ENCODE measurements at places on chromosomes 5 and 9.
A peak's percentile ranks its signal among the peaks of the same experiment; 100 is the strongest.

DNA sequence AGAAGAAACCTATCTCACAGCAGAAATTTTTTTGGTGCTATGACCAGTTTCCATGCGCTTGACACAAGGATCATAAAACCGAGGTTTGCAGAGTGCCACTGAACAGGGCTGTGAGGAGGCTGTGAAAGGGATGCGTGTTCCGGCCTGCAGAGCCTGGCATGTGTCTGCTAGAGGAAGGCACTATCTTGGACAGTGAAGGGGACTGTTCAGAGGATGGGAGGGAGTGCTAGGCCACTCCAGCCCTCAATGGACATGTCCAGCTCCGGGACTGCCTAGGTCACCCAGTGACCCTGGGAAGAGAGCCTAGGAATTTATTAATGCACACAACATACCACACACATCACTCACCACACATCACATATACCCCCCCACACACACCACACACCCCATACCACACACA lies 275.9 kb downstream of the GADD45G start:
- DNase-seq = no peak

DNA sequence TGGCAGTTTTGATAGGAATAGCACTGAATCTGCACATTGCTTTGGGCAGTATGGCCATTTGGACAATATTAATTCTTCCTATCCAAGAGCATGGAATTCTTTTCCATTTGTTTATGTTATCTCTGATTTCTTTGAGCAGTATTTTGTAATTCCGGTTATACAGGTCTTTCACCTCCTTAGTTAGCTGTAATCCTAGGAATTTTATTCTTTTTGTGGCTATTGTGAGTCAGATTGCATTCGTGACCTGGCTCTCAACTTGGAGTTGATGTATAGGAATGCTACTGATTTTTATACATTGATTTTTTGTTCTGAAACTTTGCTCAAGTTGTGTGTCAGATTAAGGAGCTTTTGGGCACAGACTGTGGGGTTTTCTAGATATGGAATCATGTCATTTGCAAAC lies 24.0 kb downstream of the TMEM161B start:
- DNase-seq = no peak

- no peak for DNase-seq
Measured at GRCh38 chr5:73369278-73369677, 79.3 kb downstream of the FOXD1 start.

DNA sequence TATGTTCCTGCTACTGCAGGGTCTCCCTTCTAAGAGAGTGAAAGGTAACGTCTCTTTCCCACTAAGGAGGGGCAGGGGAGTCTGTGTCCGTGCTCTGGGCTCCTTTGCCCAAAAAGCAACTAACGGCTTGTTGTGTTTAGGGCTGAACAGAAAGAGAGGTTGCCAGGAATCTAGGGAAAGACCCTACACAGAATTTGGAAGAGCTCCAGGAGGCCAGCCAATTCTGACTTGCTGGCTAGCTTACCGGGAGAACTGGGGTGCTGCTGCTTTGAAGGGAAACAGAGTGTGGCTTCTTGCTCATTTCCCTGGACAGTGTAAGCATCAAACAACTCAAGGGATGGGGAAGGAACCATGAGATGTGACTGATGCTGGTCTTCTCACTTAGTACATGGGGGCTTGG lies 176.1 kb downstream of the GADD45G start:
- DNase-seq = no peak

- peak; percentile 30 for DNase-seq
Measured at GRCh38 chr9:113178087-113178486, 27.3 kb downstream of the SLC31A2 start.

GRCh38 chr9:20378851-20379250 lies 243.4 kb downstream of the MLLT3 start:
- DNase-seq = no peak

- DNase-seq = no peak
Measured at GRCh38 chr5:78912085-78912771, 72.9 kb downstream of the ARSB start.

- DNase-seq = no peak
Measured at GRCh38 chr9:108347463-108348188, 508.2 kb downstream of the ACTL7B start.

DNA sequence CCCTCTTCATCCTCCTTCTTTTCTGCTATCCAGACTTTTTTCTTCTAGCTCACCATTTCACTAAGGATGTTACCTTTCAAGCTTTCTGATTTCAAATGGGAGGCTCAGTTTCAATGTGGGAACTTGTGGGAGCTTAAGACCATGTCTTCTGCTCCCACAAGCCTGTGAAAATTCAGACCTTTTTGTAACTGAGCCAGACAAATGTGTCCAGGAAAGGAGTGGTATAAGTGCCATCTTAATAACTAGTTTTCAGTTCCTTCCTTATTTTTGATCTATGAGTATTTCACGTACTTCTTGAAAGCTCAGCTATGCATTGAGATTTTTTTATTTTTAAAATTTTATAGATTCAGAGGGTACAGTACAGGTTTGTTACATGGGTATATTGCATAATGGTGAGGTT lies 4.6 kb upstream of the ERCC6L2 start:
- no peak for DNase-seq

DNA sequence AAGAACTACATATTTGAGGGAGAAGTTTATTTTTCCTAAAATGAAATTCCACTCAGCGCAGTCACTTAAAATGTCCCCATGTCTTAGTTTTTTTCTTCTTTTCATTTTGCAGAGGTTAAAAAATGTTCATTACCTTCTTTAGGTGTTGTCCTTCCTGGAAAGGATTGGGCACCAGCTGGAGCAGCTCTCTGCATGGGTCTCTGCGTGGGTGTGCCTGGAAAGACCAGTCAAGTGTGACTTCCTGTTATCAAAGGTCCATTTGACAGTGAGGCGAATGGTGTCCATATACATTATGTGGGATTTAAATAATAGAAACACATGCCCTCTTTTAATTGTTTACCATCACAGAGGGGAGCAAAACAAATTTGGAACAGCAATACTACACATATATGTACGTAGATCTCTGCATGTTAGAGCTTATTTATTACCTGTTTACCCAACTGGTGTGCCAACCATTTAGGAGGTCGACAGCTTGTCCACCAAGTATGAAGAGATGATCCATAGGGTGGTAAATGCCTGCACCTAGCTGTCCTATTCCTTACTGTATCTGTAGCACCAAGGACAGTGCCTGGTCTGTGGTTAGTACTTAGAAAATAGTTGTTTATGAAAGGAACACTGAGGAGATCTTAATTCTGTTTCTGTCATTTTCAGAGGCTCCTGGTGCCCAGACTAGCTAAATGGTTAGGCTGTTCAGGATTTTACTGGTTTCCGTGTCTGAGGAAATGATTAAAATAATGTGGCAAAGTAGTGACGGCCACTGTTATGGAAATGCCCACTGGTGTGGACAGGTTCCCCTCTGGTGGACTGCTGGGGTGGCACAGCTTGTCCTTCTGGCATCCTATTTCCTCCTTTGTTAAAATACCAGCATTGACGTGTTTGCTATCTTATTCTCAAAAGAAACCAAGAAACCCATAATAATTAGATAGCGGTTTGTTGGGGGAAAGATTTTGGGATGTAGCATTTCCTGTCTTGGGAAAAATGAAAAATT lies 200.4 kb downstream of the MAST4 start:
- no peak for DNase-seq

DNA sequence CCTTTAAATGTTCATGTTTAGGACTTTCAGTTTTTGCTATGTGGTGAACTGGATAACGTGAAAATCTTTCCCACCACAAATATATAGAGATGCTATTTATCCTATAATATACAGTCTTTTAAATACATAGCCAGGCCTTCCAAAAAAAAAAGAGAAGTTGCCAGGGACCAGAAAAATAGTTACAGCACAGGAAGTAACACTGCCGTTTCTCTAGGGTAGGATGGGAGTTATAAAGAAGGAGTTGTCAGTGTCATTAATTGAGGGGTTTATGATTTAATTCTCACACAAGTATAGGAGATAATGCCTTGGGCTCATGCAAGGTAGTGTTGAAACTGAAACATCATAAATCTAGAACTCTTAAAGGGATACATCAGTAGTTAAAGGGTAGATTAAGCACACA lies 83.9 kb downstream of the LRRC70 start:
- DNase-seq = no peak

- DNase-seq = no peak
Measured at GRCh38 chr5:14475045-14475444, 106.5 kb upstream of the OTULINL start.

DNA sequence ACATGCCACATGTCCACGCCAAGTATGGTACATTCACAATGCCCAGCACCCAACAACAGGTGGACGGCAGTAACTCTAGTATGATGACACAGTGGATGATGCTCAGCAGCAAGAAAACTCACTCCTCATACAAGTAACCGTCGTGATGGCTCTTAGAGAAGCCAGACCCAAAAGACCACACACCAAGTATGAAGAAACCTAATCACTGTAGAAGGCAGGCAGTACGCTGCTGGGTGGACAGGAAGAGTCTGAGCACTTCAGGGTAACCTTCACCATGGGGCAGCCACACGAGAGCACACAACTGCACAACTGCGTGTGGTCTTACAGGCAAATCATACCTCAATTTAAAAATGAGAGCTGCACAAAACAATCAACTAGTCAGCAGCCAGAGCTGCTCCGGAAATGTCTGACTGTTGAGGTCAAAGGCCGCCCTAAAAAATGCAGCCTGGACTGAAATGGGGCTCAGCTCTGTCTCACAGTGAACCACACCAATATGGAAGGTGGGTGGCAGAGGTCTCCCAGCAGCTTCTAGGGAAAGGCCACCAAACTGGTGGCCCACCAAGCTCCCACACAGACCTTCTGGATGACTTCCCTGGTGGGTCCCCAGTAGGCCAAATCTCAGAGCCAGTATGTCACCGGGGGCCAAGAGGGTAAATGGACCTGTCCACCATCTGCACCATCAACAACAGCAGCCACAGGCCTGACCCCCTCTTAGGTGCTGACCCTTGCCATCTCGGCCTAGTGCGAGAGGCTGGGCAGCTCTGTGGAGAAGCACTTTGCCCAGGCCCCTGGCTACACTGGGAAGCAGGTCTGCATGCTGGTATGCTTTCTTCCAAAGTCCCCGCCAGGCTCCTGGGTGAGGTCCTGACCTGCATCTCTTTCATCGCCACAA lies 17.8 kb downstream of the BICD2 start:
- no peak for DNase-seq

DNA sequence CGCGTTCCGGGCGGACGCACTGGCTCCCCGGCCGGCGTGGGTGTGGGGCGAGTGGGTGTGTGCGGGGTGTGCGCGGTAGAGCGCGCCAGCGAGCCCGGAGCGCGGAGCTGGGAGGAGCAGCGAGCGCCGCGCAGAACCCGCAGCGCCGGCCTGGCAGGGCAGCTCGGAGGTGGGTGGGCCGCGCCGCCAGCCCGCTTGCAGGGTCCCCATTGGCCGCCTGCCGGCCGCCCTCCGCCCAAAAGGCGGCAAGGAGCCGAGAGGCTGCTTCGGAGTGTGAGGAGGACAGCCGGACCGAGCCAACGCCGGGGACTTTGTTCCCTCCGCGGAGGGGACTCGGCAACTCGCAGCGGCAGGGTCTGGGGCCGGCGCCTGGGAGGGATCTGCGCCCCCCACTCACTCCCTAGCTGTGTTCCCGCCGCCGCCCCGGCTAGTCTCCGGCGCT lies at the start of gene DAPK1:
DAPK1 (plus strand) TSS at position 264 of the 442 bp plus-strand sequence. CDS start 1,211 bp downstream, outside the sequence.
- no peak for DNase-seq

DNA sequence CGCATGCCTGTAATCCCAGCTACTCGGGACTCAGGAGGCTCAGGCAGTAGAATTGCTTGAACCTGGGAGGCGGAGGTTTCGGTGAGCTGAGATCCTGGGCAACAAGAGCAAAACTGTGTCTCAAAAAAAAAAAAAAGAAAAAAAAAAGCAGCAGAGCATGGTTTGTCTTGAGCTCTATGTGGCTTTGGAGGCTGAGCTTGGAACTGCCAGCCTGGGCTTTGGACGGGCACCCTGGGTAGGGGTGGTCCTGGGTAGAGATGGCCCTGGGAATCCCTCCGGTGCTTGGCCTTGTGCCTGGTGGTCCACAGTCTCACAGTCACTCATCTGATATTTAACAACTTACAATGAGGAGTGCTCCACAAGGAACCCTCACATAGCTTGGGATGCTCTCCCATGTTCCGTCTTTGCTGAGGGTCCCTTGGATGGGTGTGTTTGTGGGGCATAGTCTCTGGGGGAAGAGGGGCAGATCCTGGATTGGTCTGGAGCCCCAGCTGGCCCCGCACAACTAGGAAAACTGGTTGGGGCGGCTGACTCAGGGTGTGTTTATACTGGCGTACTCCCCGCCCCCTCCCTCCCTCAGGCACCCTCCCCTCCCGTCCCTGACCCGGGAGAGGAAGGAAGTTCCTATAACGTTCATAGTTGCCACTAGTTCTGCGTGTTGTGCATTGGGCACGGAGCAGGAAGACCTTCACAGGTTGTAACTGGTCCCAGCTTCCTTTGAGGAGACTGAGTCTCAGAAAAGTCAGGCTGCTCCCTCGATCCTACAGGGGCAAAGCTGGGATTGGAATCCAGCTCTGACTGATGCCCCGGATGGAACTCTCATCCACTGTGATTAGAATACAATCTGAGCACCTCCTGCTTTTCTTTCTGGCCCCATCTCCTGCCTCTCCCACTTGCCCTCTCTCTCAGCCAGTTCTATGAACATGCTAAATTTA lies 11.2 kb downstream of the IER5L start:
- peak; percentile 57 for DNase-seq

DNA sequence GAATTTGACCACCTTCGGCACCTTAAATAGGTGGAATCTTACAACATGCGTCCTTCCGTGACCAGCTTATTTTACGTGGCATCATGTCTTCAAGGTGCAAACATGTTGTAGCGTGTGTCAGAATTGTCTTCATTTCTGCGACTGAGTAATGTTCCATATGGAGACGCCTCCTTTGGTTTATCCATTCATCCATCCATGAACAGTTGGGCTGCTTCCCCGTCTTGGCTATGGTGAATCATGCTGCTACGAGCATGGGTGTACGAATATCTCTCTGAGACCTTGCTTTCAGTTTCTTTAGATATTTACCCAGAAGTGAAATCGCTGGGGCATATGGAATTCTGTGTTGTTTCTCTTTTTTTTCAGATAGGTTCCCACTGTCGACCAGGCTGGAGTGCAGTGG lies 391.9 kb upstream of the IRX2 start:
- no peak for DNase-seq

- DNase-seq = peak; percentile 68
Measured at GRCh38 chr9:81499021-81499454, 190.3 kb downstream of the TLE1 start.
